Putamen (tissue), 1 donor: ENCODE measurements at places on chromosomes 7 and 10.

- DNase-seq = peak; percentile 76
Measured at GRCh38 chr10:103598654-103599115, 105.2 kb downstream of the NEURL1 start.

DNA sequence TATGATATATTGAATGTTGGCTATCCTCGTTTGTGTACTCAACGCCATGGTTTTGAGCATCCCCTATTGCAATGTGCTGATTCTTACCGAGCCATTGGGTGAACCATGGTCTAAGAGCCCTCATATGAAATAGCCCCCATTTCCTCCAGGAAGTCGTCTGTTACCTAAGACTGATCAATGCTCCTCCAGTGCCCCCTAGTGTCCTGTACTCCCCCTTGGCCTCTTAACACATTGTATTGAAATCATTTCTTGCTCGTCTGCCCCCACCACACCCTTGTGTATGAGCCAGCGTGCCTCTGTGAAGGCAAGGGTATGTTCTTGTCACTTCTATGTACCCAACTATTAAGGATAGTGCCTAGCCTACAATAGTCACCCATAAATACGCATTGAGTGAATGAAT, 11.2 kb upstream of the SLC35B4 start:
- DNase-seq = peak; percentile 32

DNA sequence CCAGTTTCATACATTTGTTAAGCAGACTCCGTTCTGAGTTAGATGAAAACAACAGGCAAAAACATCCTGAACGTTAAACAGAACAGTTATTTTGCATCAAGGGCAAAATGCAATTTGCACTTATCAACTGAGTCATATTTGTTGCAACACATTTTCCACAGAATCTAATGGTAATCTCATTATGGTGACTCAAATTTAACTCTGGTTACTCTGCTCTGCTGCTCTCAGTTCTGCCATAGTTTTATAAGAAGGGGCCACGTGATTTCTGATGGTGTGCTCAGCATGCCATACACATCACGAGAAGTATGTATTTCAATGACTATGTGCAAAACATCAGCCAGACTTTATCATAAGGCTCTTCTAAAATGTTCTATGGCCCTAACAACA, 148.8 kb downstream of the CHCHD3 start:
- no peak for DNase-seq

GRCh38 chr10:78700816-78701520, 367.8 kb upstream of the ZMIZ1 start:
- DNase-seq = no peak

DNA sequence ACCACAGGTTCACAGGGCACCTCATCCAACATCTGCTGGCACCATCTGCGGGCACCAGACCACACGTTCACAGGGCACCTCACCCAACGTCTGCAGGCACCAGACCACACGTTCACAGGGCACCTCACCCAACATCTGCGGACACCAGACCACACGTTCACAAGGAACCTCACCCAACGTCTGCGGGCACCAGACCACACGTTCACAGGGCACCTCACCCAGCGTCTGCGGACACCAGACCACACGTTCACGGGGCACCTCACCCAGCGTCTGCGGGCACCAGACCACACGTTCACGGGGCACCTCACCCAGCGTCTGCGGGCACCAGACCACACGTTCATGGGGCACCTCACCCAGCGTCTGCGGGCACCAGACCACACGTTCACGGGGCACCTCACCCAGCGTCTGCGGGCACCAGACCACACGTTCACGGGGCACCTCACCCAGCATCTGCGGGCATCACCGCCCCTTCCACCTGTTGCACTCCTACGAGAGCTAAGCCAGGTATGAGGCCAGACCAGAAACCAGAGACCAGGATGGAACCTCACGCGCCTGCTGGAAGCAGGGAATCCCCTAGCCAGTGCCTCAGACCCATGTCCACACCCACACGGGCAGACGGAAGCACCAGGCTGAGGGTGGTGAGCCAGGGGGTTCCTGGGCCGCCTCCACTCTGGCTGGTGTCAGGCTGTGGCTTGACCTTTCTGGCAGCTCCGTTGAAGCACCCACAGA, 182.8 kb downstream of the MAD1L1 start:
- DNase-seq = no peak

GRCh38 chr7:87797798-87798403, 78.3 kb downstream of the SLC25A40 start:
- DNase-seq = peak; percentile 26

- DNase-seq = no peak
Measured at GRCh38 chr7:142739923-142740492, 9.3 kb upstream of the PRSS1 start.

DNA sequence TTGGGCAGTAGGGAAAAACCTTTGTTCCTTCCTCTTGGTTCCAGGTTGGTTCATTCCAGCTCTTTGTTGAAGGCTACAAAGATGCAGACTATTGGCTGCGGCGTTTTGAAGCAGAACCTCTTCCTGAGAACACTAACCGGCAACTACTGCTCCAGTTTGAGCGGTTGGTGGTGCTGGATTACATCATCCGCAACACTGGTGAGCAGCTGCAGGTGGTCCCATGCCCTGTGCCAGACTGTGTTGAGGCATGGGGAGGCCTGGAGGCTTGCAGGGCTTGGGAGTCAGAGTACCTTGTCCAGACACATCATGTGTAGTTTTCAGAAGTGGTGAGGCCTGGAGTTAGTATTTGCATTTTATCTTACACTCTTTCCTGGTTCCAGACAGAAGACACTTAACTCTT, 16.3 kb downstream of the PI4K2A start:
- no peak for DNase-seq

GRCh38 chr7:91632234-91632940, 248.1 kb downstream of the MTERF1 start:
- DNase-seq = no peak

DNA sequence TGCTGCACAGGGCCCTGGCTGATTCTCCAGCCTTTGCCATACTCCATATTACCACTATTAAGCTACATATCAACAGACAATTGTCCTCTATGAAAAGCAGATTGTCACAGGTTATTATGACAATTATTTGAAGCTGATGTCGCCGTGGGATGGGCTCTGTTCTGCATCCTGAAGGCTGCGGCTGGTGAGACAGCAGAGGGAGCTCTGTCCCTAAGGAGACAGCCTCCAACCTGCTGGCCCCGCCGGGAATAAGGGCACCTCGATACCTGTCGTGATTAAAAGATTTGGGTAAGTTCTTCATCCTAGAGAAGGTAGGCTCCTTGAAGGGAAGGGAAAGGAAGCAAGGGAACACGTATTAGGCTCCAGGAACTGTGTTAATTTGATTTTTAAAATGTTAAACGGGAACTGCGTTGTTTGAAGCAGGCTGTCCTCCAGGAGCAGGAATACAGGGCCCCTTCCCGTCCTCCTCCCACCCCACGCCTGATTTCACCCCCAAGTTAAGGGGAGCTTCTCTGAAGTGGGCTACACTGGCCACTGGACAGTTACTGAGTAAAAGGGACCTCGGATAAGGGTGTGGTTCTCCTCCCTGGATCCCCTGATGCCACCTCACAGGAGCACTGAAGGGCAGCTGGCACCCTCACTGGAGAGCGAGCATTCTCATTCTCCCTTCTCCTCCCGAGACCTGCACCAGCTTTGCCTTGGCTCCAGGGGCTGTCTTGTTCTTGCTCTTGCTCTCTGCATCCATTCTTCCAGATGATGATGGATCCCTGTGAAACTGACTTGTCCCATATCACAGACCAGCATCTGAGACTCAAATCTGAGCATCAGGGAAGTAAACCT, 11.8 kb upstream of the TIAL1 start:
- DNase-seq = peak; percentile 26

- no peak for DNase-seq
Measured at GRCh38 chr10:28396331-28396730, 93.5 kb upstream of the MPP7 start.

GRCh38 chr10:79346388-79347225, 662 bp upstream of the PPIF start:
- no peak for DNase-seq

GRCh38 chr7:51789489-51789888, 472.9 kb upstream of the COBL start:
- no peak for DNase-seq

- DNase-seq = no peak
Measured at GRCh38 chr7:111092406-111093236, 1.7 kb downstream of the LRRN3 start.

DNA sequence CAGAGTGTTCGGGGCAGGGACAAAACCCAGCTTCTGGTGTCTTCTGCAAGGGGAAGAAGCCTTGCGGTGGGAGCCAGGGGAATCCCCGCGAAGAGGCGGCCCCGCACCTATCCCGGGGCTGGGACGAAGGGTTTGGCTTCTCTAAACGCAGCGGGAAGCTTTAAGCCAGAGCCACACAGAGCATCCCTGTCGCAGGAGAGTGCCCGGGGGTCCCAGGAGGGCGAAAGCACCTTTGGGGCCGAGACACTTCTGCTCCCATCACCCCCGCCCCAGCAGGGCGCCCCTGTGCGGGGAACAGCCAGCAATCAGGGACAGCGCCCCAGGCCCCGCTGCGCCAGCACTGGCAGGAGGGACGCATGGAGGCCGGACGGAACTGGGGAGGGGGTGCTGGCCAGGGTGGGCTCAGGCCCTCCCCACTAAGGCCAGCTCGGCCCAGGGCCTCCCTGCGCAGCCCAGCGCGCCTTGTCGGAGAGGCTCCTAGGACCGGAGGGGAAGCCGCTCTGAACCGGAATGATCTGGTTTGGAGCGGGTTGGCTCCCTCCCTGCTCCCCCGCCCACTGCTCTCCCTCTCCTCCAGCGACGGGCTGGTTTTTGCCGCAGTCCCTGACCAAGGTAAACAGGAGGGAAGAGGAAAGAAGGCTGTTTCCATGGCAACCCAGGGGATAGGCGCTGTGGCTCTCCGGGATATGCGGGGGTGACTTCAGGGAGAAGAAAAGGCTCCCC, 63.9 kb downstream of the TMEM209 start:
- DNase-seq = peak; percentile 71

DNA sequence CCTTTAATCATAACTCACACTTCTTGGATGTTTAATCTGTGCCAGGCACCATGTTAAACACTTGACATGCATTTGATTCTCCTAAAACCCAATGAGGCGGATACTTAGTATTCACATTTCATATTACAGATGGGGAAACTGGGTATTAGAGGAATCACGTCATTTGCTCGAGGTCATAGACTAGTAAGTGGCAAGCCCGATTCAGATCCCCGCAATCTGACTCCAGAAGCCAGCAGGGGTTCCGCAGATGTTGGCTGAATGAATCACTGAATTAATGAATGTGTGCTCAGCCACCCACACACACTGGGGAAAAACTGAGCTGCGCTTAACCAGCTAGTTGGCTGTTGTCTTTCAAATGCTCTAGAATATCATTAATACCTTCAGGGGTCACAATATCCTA, 22.5 kb upstream of the ENO4 start:
- DNase-seq = peak; percentile 31

- DNase-seq = no peak
Measured at GRCh38 chr10:95459446-95460045, 101.6 kb downstream of the SORBS1 start.

GRCh38 chr10:106771154-106771553, 393.4 kb downstream of the SORCS1 start:
- no peak for DNase-seq

GRCh38 chr7:127226685-127227374, 25.9 kb downstream of the GRM8 start:
- DNase-seq = no peak

DNA sequence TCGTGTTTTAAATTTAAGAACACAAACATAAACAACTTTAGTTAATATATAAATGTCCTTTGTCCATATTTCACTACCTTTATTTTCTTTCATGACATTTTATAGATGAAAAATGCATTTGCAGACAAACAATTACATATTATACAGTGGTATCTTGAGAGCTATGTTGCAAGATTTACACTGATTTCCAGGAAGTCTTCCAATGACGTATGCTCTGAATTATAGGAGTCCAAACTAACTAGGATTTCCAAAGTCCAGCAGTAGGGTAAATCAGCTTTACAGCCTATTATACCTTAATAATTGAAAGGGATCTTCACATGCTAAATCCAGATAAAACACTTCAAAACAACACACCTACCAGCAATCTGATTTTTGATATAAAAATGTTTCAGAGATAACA, 69.4 kb downstream of the HYCC1 start:
- no peak for DNase-seq

DNA sequence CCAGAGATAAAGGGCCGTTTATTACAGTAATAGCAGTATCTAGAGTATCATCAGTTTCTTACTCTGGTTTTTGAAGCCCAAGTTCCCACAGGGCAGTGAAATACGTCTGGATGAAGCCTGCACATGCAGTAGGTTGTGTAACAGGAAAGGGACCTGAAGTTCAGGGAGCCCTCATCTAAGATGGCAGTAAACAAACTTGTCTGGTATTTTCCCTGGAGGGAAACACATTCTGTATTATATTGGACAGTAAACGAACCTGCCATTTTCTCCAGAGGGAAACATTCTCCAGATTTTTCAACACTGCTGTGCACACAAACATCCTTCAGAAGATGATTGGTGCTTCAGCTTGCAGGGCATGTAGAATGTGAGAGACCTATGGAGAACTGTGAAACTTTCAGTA, 189.9 kb downstream of the TFEC start:
- no peak for DNase-seq

DNA sequence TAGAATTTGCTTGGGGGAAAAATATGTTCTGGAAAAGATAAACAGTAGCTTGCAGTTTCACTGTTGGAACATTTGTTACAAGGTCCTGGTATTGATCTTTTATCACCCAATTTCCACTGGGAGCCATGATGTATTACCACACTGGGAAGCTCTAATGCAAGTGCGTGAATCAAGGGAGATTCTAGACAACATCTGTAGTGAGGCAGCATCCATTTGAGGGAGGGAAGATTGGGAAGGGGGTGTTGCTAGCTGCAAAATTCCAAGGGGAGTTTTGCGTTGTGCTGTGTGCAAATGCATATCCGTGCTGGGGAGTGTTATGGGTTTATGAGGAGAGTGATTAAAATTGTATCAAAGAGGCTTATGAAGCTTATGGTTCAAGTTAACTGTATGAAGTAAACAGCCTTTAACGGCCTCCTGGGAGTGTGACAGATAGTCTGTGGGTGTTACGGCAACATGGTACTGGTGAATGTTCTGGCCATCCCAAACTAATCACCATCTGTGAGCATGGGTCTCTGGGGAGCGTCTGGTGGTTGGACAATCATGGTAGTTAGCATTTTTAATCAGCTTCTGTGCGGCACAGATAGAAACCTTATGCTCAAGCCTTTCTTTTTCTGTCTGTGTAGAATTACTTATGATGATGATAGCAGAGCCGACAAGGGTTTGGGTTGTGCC, 601.9 kb upstream of the GALNT17 start:
- DNase-seq = no peak

GRCh38 chr7:158985583-158985982, 129.2 kb downstream of the DYNC2I1 start:
- no peak for DNase-seq

GRCh38 chr7:4765776-4766490, 9.5 kb upstream of the AP5Z1 start:
- DNase-seq = no peak
